ENCODE measurements at places on chromosomes 6 and 20.

- DNase-seq = no peak
Observed at GRCh38 chr6:69584536-69584912, 212.3 kb downstream of the LMBRD1 start.

DNA sequence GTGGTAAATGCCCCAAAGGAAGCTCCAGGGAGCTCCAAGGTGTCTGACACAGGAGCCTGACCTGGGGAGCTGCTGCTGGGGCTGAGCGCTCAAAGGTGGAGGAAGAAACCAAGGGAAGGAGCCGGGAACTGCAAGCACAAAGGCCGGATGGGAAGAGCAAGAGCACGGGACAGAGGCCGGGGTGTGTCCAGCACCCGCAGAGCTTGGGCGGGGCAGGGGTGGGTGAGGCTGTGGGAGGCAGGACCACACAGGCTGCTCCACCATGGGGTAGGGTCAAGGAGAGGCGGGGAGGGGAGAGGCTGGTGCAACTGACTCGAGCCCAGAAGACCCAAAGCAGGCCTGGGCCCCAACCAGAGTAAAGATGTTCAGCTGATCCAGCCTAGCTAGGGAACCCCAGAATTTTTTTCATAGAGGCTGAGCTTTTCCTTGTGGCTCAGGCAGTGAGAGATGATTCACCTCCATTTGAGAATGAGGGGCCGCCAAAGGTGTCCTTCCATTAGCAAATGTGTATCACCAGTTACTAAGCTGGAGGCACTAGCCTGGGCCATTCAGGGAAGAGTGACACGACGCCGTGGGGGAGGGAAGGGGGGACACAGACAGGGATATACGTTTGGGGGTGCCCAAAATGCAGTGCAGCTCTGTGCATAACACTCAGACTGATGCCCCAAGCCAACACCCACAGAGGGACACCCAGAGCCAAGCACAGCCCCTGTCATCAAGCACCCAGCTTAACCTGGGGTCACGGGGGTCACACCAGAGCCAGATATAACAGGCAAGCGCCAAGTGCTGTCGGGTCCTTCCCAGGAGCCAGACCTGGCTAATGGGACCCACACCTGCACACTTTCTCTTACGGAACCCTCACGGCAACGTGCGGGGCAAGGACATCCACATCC, 21.3 kb upstream of the TLDC2 start:
- DNase-seq = no peak

GRCh38 chr6:111417181-111417585, 65.8 kb downstream of the REV3L start:
- DNase-seq = no peak

DNA sequence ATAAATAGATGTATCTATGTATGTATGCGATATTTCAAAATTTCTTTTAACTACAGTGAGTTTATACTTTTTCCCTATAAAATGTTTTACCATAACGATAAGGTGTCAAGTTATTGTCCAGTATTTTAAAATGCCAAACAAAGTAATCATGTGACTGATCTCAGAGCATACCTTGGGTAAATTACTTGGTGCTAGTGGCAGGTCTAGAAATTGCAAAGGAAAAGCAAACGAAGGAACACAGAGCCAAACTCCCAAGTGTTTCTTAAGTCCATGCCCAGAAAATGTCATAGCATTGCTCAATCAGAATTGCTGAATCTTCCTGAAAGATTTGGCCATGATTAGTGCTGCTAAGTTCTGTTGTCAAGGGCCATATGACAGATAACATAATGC, 77.5 kb downstream of the CAP2 start:
- DNase-seq = no peak

DNA sequence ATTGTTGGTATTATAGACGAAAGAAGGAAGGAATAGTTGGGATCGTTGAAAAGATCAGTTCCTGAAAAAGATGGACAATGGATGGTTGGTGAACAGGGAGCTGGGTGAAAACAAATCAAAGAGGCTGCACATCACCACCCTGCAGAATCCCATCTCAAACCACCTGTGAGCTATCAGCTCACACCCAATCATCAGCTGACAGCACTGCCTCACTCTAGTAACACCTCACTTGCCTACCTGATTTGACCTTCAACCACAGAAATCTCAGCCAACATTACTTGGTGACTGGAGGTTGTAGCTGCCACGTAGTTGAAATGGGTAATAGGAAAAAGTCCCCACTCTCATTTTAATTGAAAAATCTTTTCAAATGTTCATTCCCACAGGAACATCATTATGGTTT, 101.8 kb upstream of the DST start:
- no peak for DNase-seq

DNA sequence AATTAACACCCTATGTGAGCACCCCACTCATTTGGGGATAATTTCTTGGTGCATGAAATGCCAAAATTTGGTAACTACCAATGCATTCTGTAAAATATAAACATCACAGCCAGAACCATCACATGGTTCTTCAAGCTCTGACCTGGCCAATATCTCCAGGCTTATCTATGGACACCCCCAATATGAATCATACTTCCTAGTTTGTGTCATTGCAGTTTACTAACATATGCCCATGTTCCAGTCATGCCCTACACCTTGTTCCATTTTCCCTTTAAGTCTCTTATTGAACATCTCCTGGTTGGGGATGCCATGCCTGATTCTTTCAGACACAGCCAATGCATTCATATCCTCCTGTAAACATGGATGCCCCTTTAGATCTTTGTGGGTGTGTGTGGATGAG, 572.8 kb upstream of the BTBD3 start:
- DNase-seq = no peak

- no peak for DNase-seq
Observed at GRCh38 chr6:68182386-68182785, 452.7 kb upstream of the ADGRB3 start.

- no peak for DNase-seq
Observed at GRCh38 chr6:24916496-24916895, 19.3 kb downstream of the RIPOR2 start.

All from COLO829 (cell line).